ENCODE measurements at places on chromosomes 16 and 17.

DNA sequence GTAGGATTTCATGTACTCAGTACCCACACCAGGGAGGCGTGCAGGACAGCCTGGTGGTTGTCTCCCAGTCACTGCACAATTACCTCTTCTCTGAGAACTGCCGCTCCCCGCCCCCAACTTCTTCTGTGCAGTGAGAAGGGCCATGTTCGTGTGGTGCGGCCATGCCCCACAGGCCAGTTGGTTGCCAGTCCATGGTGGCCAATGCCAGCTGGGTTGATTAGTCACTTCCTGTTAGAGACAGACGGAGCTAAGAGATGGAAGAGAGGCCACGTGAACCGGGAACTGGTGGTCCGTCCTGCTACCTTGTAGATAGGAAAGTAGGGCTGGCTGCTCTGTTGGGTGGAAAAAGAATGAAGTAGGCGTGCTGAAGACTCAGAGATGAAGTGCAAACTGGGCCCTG, 206.5 kb downstream of the ABCC12 start:
- no peak for DNase-seq

GRCh38 chr16:68257906-68258800, 6.2 kb upstream of the SLC7A6 start:
- DNase-seq, result no peak

DNA sequence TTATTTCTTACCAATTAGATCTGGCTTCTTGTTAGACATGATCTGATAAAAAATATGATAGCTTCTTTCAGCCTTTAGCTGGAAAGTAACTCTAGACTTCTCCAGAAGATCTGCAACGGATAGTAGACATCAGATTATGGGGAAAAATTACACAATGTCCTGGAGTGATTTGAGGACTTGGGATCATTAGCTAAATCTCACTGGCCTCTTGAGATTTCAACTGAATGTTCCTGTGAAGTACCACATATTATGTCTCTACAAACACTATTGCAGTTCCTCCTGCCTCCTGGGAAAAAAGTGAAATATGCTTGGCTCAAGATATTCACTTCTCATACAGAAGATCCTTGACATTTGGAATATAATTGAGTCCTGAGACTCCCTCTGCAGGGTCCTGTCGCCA, 5.5 kb downstream of the MYH1 start:
- DNase-seq, result no peak

GRCh38 chr17:73170324-73170723, 5.5 kb downstream of the SSTR2 start:
- DNase-seq, result no peak

DNA sequence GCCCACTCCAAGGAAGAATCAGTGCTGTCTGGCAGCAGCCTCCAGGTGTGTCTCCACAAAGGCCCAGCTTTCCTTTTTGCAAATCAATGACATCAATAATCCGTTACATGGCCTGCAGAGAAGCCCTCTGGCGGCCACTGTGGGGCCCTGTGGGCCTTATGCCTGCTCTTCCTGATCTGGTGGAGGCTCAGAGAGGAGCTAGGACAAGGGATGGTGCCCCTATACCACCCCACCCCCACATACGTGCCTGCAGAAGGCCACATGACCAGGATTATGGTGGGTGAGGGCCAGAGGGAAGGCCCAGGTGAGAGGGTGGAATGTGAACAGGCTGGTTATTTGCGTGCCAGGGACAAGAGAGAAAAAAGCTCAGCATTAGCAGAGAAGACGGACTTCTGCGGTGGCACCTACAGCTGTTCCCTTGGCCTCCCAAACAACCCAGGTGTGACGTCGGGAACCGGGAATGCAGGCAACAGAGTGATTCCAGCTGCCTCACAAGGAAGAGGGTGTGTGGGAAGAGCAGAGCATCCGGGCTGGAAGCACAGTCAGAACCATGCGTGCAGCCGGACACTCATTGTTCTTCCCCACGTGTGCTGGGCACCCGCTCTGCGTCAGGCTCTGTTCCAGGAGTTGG, 22.5 kb downstream of the EIF4A3 start:
- DNase-seq, result peak; percentile 56

DNA sequence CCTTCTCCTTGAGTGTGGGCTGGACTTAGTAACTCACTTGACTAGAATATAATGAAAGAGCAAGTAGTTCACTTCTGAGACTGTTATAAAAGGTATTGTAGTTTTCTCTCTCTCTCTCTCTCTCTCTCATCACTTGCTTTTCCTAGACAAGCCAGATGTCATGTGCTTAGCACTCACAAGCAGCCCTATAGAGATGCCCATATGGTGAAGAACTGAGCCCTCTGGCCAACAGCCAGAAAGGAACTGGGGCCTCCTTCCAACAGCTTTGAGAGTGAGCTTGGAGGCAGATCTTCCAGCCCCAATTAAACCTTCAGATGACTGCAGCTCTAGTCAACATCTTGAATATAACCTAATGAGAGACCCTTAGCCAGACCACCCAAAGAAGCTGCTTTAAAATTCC, 440.5 kb downstream of the GRIN2A start:
- DNase-seq, result no peak

- DNase-seq, result no peak
These were observed 13.4 kb downstream of the RTN4RL1 start for GRCh38 chr17:2011411-2012371.

- no peak for DNase-seq
These were observed 10.2 kb upstream of the NFATC3 start for GRCh38 chr16:68074850-68075555.

- no peak for DNase-seq
These were observed 4.4 kb upstream of the CSNK1D start for GRCh38 chr17:82277851-82278250.

DNA sequence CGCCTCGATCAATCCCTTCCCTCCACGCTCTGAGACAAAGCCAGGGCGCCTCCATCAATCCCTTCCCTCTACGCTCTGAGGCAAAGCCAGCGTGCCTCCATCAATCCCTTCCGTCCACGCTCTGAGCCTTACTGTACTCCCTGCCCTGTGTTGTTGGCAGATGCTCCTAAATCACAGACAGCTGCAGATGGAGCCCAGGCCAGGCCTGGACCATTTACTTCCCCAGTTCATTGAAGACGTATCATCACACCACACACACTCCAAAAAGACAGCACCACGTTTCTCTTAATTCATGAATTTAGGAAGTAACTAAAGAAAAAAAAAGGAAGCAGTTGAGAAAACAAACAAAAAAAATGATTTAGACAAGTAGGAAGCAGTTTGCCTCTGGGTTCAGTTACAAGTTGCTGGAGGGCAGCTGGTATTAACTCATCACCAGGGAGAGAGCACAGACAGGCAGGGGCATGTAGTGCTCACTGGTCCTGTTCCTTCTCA, 7.4 kb upstream of the CD300LD start:
- peak; percentile 41 for DNase-seq

GRCh38 chr16:67429053-67429798, 1.7 kb upstream of the HSD11B2 start:
- no peak for DNase-seq

DNA sequence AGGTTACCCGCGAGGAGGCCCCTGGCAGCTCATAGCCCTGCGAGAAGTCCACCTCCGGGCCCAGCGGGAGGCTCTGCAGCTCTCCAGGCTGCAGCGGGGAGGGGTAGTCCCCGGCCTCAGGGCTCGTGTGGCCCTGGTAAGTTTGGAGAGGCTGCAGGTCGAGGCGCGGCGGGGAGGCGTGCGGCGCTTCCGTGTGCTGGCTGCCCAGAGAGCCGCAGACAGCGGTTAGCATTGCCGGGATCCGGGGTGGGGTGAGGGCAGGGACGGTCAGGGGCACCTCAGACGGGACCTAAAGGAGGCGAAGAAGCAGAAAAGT, 2.8 kb downstream of the SP6 start:
- DNase-seq, result no peak

DNA sequence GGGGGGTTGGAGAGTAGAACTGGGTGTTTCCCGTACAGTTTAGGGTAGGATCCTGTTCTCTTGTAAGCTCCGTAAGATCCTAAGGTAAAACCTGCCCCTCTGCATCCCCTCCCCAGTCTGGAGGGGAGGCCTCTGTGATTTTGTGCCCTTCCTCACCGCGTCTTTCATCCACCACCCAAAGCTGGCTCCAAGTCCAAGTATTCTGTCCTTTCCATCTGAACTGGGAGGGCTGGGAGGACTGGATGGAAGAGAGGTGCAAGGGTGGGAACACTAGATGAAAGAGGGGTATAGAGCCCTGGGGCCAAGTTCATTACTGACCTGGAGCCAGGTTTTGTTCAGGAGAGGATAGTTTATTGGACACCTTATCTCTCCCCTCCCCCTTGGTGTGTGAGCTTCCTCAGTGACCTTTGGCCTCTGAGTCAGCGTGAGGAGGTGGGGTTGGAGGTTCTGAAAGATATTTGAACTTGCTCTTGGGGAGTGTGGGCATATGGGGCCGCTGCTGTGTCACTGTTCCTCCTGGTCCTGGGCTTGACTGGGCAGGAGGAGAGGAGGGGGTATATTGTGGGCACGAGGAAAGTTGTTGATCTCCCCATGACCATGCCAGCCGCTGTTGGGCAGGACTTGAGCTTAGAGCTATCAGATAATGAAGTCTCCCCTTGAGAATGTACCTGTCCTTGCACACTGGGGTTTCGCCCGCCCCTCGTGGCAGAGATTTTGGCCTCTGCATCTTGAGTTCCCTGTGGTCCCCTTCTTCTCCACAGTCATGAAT, 1.6 kb downstream of the LASP1 start:
- no peak for DNase-seq

DNA sequence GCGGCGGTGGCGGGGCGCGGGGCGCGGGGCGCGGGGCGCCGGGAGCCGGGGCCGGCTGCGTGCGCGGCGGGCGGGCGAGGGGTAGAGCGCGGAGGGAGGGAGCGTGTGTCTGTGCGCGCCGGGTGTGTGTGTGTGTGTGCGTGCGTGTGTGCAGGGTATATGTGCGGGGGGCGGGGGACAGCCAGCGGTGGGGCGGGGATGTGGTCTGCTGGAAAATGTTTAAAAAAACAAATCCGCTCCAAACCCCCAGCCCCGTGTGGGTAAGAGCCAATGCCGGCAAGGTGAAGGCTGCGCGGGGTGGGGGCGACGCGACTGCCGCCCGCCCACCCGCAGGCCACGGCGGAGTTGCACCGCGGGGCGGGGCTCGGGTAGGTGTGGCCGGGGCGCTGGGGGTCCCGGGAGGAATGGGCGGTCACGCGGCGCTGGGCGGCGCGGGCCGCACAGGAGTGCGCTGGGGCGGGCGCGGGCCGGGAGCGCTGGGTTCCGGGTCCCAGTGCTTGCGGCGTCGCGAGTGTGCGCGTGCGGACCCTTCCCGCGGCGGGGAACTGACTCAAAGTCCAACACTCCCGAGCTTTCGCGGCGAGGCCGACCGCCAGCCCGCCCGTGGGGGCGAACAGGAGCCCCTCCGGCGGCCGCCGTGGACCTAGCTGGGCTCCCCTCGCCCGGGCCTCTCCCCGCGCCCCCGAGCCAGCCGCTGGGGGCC, at the start of gene CYGB:
CYGB (minus strand) TSS at position 132 of the 703 bp plus-strand sequence. CDS start 167 bp downstream, outside the sequence.
- DNase-seq, result no peak

DNA sequence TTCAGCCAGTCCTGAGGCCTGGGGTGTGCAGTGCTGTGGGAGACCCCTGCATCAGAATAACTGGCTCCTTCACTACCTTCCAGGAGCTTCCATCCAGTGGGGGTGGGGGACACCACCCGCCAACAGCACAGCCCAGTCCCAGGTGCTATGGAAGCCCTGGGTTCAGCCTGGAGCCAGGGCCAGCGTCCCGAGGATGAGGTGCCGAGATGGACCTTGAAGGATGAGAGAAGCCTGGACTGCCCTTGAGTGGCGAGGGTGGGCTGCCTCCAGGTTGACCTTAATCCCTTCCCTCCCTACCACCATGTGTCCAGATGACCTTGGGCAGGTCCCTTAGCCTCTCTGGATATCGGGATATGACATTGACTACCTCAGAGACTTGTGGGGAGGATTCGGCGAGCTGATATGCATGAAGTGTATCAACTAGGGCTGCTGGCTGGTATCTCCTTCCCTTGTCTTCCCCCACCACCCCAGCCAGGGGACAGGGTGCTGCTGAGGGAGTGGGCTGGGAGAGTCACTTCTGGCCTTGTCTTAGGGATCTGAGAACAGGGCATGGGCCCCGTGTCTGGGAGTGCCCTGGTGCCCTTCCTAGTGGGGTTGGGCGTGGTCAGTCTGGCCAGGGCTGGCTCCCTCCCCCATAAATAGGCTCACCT, 14.2 kb upstream of the LASP1NB start:
- no peak for DNase-seq

- no peak for DNase-seq
These were observed 11.1 kb downstream of the GNPTG start for GRCh38 chr16:1362807-1363206.

- no peak for DNase-seq
These were observed 834.2 kb upstream of the SOX9 start for GRCh38 chr17:71286625-71287024.

- no peak for DNase-seq
These were observed 25.0 kb downstream of the HOXB1 start for GRCh38 chr17:48505788-48506187.

DNA sequence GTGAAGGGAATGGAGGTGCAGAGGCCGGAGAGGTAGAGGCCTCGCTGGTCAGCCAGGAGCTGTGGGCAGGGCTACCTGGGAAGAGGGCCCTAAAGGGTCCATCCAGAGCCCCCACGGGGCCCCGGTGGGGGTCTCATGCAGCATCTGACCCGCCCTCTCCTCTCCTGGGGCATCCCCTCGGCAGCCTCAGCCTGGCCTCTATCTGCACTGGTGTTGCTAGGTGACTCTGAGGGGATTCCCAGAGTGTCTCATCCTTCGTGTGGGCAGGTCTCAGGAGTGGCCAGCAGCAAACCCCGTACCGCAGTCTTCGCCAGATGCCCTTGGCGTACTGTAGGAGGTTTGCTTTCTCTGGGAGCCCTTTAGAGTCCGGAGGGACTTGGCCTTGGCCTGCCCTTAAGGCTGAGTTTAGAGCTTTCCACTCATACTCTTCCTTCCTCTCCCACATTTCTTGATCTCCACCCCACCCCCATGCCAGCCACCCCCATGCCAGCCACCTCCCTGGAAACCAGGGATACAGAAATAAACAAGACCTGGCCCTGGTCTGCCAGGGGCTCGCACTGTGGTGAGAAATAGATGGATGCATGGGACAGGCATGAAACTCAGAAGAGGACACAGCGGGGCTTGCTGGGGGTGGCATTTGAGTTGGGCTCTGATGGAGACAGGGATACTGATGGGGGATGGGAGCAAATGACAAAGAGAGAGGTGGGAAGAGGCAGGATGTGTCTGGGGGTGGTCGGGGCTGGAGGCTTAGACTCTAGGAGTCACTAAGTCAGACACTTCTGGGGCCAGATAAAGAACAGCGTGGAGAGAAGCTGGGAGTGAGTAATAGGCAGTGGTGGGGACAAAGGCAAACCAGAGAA, 9.9 kb downstream of the SLC5A10 start:
- no peak for DNase-seq
